Mucosa of gallbladder (tissue), 1 donor: ENCODE measurements at places on chromosomes 11 and 22. TPM values are rescaled to one million over a fixed set of nuclear protein-coding genes. Genes with fewer than 3 reads are reported as not detected.

DNA sequence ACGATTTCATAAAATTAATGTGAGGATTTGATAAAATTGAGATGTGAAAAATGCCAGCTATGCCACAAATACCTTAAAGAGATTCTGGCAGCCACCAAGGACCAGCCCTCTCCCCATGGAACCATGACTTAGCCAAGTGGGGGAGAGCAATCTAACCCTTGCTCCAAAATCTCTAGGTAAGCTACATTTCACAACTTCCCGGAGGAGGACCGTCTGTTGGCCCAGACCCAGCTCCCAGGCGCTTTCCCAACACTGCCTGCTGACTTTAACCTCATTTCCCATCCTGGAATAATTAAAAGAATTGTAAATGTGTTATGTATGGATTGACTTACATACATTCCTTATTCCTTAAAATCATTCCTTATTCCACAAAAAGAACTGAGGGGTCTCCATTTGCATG lies 47.5 kb upstream of the TENM4 start:
- DNase-seq, result no peak

DNA sequence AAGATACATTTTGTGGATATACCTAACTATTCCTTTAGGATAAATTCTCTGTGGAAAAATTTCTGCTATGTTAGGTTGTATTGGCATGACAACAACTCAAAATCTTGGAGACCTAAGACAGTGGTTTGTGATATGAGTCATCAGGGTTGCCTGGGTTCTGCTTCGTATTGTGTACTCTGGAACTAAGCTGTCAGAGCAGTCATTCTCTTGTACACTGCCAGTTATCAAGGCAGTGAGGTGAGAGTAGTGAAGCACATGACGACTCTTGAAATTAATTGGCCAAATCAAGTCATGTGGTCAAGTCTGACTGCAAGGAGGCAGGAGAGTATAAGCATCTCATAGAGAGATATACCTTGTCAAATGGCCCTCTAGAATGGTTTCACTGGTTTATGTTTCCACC lies 104.4 kb downstream of the FANCF start:
- no peak for DNase-seq

DNA sequence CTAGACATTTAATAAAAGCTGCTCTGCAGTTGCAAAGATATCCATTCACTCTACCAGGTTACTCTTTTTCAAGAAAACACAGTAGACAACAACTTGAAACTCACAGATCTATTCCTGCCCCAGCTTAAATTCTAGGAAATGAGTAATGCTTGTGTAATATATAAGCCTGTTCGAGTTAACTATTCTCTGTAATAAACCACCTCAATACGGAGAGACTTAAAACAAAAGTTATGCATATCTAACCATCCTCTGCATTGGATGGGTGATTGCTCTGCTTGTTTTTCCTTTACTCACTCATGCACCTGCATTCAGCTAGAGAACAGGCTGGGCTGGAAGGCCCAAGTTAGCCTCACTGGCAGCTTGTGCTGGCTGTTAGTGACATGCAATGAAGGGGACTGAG lies 13.3 kb downstream of the LRRC4C start:
- no peak for DNase-seq

- no peak for DNase-seq
Measured at GRCh38 chr11:124193221-124194010, 10.3 kb downstream of the OR10D3 start.

GRCh38 chr22:44089717-44090570 lies 65.8 kb downstream of the PARVB start:
- no peak for DNase-seq

Gene KCNJ1
- total RNA-seq, result not detected

Gene STT3A
- total RNA-seq, result 139 TPM

Gene RAB39A
- total RNA-seq, result 1.6 TPM
